ENCODE measurements at places on chromosomes 7 and 10.

GRCh38 chr7:97006055-97006815 lies 882 bp downstream of the DLX6 start:
- H3K27ac ChIP-seq, result no peak overlapping the region
- H3K4me1 ChIP-seq, result peaks cover 11% of the 10 kb centered on the region
- peaks cover 6% of the 10 kb centered on the region for H3K36me3 ChIP-seq
- H3K27me3 ChIP-seq, result peaks cover 92% of the 10 kb centered on the region

DNA sequence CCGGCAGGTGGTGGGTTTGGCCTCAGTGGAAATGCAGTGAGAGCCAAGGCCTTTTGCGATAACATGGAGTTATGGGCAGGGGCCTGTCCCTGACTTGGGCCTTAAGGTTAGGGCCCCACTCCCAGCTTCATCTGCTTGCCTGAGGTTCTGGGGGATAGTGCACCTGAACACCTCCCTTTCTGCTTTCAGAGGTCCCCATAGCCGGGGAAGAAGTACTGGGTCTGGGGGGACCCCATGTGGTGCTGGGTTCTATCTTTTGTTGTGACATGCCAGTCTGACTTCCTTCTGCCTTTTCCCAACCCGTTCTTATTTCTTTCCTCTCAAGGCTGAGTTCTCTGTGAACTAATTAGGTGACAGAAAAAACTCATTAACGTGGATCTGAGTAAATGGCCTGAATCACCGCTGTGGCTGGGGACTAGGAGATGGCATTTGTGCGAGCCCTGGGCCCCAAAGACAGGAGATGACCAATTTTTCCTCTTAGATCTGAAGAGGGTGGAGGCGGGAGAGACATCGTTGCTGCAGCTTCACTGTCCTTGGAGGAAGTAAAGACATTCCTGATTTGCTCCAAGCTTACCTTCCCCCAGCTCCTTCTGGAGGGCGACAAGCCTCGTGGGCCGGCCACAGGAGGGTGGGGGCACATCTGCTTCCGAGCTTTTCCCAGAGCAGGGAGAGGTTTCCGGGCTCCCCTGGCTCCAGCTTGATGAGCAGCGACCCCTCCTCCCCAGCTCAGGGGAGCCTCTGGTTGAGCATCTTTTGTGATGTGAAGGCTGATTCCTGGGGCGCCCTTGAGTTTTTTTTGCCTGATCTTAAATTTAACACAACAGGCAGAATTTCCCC lies 2.0 kb downstream of the AGAP3 start:
- H3K36me3 ChIP-seq, result peaks cover 10% of the 10 kb centered on the region
- peaks cover 10% of the 10 kb centered on the region for H3K27me3 ChIP-seq
- peak overlapping the region; percentile 84 for H3K4me3 ChIP-seq

DNA sequence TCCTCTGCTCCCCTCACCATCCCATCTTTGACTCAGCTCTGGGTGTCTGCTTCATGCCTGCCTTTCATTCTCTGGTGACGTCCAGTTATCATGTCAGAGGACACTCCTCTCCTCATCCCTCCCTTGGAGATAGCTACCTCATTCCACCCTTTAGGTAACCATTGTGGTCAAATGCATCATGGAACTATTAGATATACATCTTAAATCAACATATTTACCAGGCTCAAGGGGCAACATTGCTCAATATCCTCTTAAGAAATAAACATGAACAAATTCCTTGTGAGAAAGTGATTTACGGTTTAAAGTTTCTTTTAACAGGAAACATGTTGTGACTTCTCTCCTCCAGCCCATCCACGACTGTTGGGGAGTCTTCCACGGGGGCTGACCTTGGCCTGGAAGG lies 511.6 kb upstream of the IGFBP3 start:
- H3K27ac ChIP-seq, result no peak overlapping the region
- no peaks in the 10 kb centered on the region for H3K4me1 ChIP-seq

DNA sequence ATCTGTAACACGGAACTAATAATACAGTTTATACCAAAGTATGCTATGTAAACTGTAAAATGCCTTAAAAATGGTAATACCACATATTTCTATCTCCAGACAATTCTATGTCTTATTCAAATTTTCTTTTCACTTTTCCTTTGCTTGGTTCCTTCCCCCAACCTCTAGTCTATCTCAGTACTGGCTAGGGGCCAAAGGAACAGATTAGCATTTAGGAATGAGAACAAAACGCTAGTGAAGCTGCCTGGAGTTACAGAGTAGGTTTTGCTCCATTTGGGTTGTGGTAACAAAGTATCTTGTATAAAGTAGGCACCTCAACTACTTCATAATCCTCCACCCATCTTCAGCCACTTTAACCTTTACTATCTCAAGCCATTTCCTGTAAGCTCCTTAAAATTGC lies 94.1 kb downstream of the HBP1 start:
- no peaks in the 10 kb centered on the region for H3K4me1 ChIP-seq
- no peaks in the 10 kb centered on the region for H3K27me3 ChIP-seq
- no peak for DNase-seq
- H3K27ac ChIP-seq, result no peak overlapping the region
- no peak overlapping the region for H3K4me3 ChIP-seq

- H3K36me3 ChIP-seq, result no peaks in the 10 kb centered on the region
- no peak overlapping the region for H3K4me3 ChIP-seq
- H3K4me1 ChIP-seq, result no peaks in the 10 kb centered on the region
Measured at GRCh38 chr7:78111386-78111785, 312.8 kb downstream of the PHTF2 start.

DNA sequence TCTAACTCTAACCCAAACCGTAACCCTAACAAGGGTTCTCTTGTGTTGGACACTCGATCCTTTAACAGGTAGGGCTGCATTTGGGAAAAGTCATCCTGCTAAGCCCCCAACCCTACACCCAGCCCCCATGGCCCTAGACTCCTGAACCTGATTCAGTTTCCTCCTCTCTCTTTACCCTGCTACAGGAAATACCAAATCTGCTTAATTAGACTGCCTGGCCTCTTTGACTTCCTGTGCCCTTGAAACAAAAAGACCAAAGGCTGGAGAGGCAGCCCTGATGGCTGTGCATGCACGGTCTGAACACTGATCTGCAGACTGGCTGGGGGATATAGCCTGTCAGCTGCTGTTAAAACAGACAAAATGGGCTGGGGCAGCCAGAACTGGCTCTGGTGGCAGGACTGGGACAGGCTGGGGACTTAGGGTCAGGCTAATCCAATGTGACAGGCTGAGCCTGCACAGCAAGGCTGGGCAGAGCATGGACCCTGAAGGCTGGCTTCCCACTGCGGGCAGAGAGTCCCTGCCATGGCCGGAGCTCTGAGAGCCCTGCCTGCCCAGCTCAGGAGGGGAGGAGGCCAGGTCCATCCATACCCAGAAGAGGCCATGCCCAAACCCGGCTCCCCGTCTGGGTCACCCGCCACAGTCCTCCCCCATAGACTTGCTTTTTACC lies 51.0 kb upstream of the MSMB start:
- DNase-seq, result no peak
- H3K4me1 ChIP-seq, result peaks cover 28% of the 10 kb centered on the region
- H3K4me3 ChIP-seq, result peak overlapping the region; percentile 46
- peaks cover 3% of the 10 kb centered on the region for H3K36me3 ChIP-seq
- peak overlapping the region; percentile 68 for H3K27ac ChIP-seq
- no peaks in the 10 kb centered on the region for H3K27me3 ChIP-seq

- peaks cover 9% of the 10 kb centered on the region for H3K4me1 ChIP-seq
- no peak overlapping the region for H3K27ac ChIP-seq
- peaks cover 60% of the 10 kb centered on the region for H3K27me3 ChIP-seq
- no peak for DNase-seq
- H3K4me3 ChIP-seq, result no peak overlapping the region
- H3K36me3 ChIP-seq, result no peaks in the 10 kb centered on the region
Measured at GRCh38 chr7:94394109-94394436, 622 bp upstream of the COL1A2 start.

- no peaks in the 10 kb centered on the region for H3K4me1 ChIP-seq
- DNase-seq, result no peak
- H3K27ac ChIP-seq, result peak overlapping the region; percentile 44
Measured at GRCh38 chr7:76260171-76260703, 42.2 kb upstream of the HSPB1 start.

GRCh38 chr10:79274279-79275104 lies 72.8 kb upstream of the PPIF start:
- H3K27me3 ChIP-seq, result no peaks in the 10 kb centered on the region
- peak overlapping the region; percentile 65 for H3K27ac ChIP-seq
- peaks cover 4% of the 10 kb centered on the region for H3K36me3 ChIP-seq
- DNase-seq, result no peak
- no peak overlapping the region for H3K4me3 ChIP-seq
- H3K4me1 ChIP-seq, result peaks cover 20% of the 10 kb centered on the region
